Testis (tissue), 5 donors: ENCODE measurements at places on chromosomes 12 and 14. TPM values are rescaled to one million over a fixed set of nuclear protein-coding genes. Genes with fewer than 3 reads are reported as not detected.

RBP5 gene
- 11.8 TPM for polyA plus RNA-seq

DNA sequence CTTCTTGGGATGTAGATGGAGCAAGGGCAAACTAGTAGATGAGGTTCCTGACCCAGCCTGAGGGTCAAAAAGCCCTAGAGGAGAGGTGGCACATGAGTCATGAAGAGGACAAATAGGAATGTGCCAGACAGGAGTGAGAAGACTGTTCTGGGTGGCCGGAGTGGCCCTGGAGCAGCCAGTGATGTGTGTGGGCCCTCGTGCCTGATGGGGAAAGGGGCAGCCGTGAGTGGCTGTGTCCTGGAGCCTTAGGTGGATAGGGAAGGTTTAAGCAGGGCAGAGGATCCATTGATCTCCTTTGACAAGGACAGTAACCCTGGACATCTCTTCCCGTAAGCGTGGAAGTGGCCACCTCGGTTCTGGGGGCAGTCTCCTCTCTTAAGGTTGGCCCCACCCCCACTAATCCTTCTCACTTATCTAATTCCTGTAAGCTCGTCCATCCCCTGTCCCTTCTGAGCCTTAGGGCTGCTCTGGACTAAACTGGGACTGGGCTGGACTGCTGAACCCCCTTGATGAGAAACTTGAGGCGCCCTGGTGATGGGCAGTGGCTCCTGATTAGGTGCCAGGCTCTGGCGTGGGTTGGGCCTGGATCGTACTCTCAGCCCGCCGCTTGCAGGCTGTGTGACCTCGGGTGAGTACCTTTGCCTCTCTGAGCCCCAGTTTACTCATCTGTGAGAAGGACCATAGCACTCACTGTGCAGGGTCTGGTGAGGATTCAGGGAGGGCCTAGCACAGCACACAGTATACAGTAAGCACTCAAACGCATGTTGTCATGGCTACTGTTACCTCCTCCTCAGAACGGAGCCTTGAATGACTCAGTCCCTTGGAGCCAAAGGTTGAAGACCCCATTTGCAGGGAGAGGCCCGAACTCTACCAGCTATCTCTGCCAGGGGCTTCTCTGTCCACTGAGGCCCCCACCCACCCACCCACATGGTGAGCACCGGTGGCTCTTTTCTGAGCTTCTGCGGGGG lies 4.0 kb downstream of the FAM222A start:
- no peak for DNase-seq

GRCh38 chr14:100402631-100403030 lies 79.5 kb downstream of the SLC25A47 start:
- no peak for DNase-seq

DNA sequence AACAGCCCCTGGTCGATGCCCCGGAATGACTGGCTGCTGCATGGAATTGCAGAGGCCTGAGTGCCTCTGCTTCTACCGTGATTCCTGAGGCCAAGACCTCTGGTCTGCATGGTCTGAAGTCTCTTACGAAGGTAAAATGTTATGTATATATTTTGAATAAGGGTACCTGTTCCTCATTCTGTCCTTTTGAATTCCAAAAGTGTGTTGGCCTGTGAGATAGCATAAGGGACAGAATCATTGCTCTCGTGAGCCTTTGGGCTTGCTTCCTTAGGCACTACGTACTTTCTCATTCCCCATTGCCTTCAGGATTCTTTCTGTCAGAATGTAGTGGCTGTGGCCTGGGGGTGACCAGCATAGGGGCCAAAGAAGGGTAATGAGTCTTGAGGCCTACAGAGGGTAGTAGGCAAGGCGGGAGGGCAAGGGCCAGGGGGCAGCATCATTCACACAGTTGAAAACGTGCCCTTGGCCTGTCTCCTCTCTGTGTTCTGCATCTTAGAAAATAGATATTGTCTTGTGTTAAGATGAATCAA lies 19.5 kb downstream of the TRAF3 start:
- no peak for DNase-seq

DNA sequence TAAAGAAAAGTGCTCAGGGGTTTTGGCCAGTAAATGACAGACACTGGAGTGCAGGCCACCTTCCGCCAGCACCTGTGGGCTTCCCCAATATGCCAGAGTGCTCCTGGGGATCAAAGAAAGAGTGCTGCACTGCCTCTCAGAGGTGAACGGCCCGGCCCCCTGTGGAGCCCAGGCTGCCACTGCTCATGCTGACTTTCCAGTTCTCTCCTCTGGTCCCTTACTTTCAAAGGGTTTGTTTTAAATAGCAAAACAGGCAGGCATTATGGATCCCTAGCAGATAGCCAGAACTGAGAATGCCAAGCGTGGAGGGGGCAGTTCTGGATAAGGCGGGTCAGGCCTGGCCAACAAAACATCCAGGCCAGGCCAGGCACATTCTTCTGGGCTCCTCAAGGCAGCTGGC lies 59.6 kb downstream of the MDM2 start:
- no peak for DNase-seq

CCDC197 gene
- polyA plus RNA-seq, result 31.0 TPM

- DNase-seq, result no peak
Observed at GRCh38 chr12:131507094-131507493, 203.8 kb upstream of the SFSWAP start.
